CD4-positive, alpha-beta T cell (primary cell): ENCODE measurements at places on chromosomes 13 and 19. TPM values are rescaled to one million over a fixed set of nuclear protein-coding genes. Genes with fewer than 3 reads are reported as not detected.

- no peak overlapping the region for H3K27ac ChIP-seq
- H3K36me3 ChIP-seq, result no peaks in the 10 kb centered on the region
- no peak overlapping the region for H3K4me3 ChIP-seq
- no peaks in the 10 kb centered on the region for H3K27me3 ChIP-seq
These were observed 89.5 kb downstream of the DGKH start for GRCh38 chr13:42137856-42138537.

- H3K4me1 ChIP-seq, result no peaks in the 10 kb centered on the region
These were observed 7.1 kb upstream of the KL start for GRCh38 chr13:33008946-33009722.

GRCh38 chr13:74090869-74091605 is 43.2 kb downstream of the KLF12 start:
- no peak overlapping the region for H3K4me3 ChIP-seq
- H3K27me3 ChIP-seq, result no peaks in the 10 kb centered on the region
- peaks cover 23% of the 10 kb centered on the region for H3K4me1 ChIP-seq
- peaks cover 3% of the 10 kb centered on the region for H3K36me3 ChIP-seq
- peak; percentile 51 for DNase-seq
- no peak overlapping the region for H3K27ac ChIP-seq

DNA sequence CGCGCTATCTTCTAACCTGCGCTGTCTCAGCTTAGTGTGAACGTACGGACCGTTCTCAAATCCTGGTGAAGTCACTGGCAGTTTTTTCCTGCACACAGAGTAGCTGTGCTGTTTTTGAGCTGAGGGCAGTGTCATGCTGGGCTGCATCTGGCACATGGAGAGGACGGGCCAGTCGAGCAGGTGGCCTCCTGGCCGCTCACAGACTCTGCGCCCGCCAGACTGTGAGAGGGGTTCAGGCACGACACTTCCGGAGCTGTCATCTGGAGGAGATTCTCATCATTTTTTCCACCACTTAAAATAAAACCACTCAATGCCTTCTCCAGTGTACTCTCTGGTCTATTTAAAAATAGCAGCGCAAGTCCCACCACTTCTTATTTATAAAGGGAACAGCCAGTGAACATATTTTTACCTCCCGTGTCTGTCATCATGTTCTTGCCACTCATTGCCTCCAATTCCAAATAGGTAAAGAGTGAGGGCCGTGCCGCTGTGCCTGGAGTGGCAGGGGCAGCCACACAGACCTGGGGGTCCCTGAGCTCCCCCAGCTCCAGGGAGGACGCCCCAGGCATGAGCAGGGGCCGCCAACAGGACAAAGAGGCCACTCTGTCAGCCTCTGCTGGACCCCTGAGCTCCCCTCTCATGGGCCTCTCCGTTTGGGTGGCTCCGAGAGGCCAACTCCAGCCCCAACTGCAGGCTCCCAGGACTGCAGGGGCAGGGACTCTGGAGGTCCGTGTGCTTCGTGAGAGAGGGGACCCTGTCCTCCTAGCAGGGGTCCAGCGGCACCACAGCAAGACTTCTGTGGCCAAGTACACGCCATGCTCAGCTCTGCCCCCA is 36.9 kb upstream of the GRTP1 start:
- no peaks in the 10 kb centered on the region for H3K27me3 ChIP-seq
- DNase-seq, result no peak
- H3K4me3 ChIP-seq, result no peak overlapping the region
- H3K4me1 ChIP-seq, result no peaks in the 10 kb centered on the region

- no peak for DNase-seq
- no peak overlapping the region for H3K4me3 ChIP-seq
- H3K27me3 ChIP-seq, result no peaks in the 10 kb centered on the region
- no peaks in the 10 kb centered on the region for H3K4me1 ChIP-seq
These were observed 625.6 kb downstream of the DCT start for GRCh38 chr13:93853912-93854311.

DNA sequence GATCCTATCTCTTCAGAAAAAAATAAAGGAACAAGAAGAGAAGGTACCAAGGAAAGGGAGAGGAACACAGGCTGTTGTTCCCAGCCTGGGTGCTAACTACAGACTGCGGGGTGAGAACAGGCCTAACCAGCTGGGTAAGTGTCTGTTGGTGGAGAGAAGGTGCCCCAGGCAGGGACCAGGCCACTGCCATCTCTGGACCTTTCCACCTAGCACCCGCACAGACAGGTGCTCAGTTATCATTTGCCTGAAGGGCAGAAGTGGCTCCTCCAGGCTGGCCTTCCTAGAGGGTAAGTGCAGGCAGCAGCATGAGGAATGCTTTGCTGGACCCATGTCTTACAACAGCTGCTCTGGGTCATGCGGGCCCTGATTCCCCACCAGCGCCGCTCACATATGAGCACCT is 10.1 kb downstream of the DNMT1 start:
- H3K4me3 ChIP-seq, result no peak overlapping the region
- H3K4me1 ChIP-seq, result peaks cover 27% of the 10 kb centered on the region
- DNase-seq, result no peak
- no peaks in the 10 kb centered on the region for H3K27me3 ChIP-seq
- H3K27ac ChIP-seq, result no peak overlapping the region

DNA sequence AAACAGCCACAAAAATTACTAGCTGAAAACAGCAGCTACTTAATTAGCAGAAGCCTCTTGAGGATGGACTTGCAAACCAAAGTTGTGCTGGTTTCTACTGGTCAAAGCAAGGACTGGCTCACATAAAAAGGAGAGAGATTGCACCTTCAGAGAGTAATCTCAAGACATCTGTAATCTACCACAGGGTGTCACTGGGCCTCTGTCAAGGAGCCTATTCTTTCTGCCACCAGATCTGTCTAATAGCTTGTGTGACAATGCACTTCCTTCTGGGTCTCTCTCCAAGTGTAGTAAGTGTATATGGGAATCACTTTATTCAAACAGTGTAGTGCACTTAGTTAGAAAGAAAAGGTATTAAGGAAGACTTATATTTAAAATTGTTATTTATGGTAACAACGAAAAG is 24.4 kb upstream of the ZNF561 start:
- no peak overlapping the region for H3K27ac ChIP-seq
- DNase-seq, result peak; percentile 16
- peaks cover 7% of the 10 kb centered on the region for H3K36me3 ChIP-seq
- no peak overlapping the region for H3K4me3 ChIP-seq
- H3K4me1 ChIP-seq, result no peaks in the 10 kb centered on the region

DNA sequence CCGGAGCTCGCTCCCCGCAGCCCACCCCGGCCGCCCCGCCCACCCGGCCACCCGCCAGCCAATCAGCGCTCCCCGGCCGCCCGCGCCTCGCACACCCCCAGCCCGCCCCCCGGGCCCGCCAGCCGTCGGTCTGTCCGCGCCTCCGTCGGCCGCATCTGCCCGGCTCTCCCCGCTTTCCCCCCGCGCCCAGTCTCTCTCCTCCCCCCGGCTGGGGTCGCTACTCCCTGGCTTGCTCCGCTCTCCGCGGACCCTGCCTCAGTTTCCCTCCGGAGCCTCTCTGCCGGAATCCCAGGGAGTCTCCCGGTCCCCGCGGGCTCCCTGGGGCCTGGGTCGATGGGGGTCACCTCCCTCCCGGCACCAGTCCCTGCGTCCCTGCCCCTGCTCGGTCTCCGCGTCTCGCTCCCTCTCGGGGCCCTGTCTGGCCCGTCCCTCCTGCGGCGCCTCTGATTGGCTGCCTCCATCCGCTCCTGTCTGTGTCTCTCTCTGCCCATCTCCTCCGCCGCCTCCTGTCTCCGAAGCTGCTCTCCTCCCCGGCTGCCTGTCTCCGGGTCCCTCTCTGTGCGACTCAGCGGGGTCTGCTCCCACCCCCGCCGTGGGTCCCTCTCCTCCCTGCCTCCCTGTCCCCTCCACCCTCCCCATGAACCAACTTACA is 484 bp downstream of the IL11 start:
- no peaks in the 10 kb centered on the region for H3K36me3 ChIP-seq
- H3K4me3 ChIP-seq, result peak overlapping the region; percentile 29
- peaks cover 18% of the 10 kb centered on the region for H3K4me1 ChIP-seq
- H3K27me3 ChIP-seq, result peaks cover 60% of the 10 kb centered on the region
- no peak overlapping the region for H3K27ac ChIP-seq

- peaks cover 2% of the 10 kb centered on the region for H3K4me1 ChIP-seq
- H3K27me3 ChIP-seq, result no peaks in the 10 kb centered on the region
- no peaks in the 10 kb centered on the region for H3K36me3 ChIP-seq
These were observed 14.8 kb upstream of the RANBP3 start for GRCh38 chr19:5992756-5993155.

DNA sequence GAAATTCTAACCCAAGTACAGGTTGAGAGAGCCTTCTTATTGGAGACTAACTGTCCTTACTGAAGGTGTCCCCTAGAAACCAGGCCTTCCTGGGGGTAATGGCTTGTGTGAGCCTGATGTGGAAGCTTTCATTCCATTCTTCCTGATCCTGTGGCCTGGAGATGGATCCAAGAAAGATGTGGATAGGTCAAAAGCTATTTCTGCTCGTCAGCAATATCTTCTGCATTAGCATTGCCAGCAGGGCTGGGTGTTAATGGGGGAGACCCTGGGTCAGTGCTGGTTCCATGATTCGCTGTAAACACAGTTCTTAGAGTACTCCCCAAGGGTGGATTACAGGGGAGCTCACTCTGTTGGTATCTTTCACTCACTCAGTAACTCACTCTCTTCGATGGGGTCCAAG is 42.9 kb downstream of the CBY2 start:
- H3K4me3 ChIP-seq, result no peak overlapping the region
- H3K27ac ChIP-seq, result no peak overlapping the region
- no peaks in the 10 kb centered on the region for H3K36me3 ChIP-seq
- no peaks in the 10 kb centered on the region for H3K4me1 ChIP-seq
- no peak for DNase-seq
- no peaks in the 10 kb centered on the region for H3K27me3 ChIP-seq

DNA sequence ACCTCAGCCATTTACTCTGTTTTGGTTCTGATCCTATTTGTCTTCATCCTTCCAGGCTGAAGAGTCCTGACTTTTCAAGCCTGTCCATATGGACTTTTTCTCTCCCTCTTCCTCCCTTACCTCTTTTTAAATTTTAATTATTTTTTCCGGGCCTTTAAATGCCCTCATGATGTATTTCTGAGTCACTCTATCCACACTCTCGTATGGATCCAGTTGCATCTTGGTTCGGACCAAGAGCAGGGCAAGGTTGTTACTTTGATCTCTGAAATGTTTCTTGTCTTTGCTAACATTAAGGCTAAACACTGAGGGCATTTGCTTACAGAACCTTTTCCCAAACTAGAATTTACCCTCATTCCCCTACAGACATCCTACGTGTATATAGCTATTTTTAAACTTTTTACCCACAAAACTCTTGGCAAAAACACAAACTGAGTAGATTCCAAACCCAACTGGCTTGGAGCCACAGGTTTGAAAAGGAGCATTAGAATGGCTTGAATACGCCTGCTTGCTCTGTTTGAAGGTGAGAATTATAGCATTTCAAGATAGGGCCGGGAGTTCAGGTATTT is 47.4 kb upstream of the SERPINE3 start:
- no peaks in the 10 kb centered on the region for H3K36me3 ChIP-seq
- H3K27ac ChIP-seq, result no peak overlapping the region
- H3K27me3 ChIP-seq, result no peaks in the 10 kb centered on the region
- H3K4me3 ChIP-seq, result no peak overlapping the region
- DNase-seq, result no peak

DNA sequence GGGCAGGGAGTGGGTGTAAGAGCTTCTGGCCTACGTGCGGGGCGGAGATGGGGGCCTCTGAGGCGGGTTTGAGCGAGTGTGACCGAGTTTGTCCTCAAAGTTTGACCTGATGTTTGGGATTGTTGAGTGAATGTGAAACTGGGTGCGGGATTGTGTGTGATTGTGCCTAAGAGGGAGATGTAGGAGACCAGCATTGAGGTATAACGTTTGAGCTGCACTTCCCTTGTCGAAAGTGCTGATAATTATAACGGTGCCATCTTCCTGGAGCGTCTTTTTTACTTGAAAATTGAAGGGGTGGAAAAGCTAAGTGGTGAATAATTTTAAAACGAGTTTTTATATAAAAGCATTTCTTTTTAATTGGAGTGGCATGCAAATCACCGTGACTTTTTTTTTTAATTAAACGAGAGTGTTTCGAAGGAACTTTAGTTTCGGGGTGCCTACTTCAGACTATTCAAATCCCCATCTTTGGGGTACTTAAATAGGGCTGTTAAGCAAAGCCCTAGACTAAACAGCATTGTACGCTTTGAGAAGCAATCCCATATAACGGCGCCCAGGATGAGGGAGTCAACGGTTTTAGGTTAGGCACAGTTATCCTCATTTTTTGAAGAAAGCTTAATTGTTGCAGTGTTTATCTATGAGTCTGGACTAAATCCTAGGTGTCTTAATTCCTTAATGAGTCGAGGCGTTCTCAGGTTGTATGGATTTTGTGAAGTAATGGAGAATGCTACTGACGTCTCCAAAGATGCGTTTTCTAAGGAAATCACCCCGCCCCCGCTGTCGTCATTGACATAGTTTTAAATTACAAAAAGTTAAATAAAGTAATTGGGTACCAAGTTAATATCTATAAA is 594 bp downstream of the ZNF146 start:
- H3K27me3 ChIP-seq, result no peaks in the 10 kb centered on the region
- H3K4me3 ChIP-seq, result peak overlapping the region; percentile 86
- H3K4me1 ChIP-seq, result peaks cover 28% of the 10 kb centered on the region

GRCh38 chr19:18290302-18291018 is 9.0 kb upstream of the JUND start:
- peak overlapping the region; percentile 96 for H3K27ac ChIP-seq
- no peaks in the 10 kb centered on the region for H3K27me3 ChIP-seq
- peak; percentile 78 for DNase-seq
- no peaks in the 10 kb centered on the region for H3K36me3 ChIP-seq

- no peak for DNase-seq
- H3K4me1 ChIP-seq, result peaks cover 1% of the 10 kb centered on the region
- H3K27me3 ChIP-seq, result no peaks in the 10 kb centered on the region
These were observed 13.3 kb downstream of the ZDHHC20 start for GRCh38 chr13:21445759-21446158.

DNA sequence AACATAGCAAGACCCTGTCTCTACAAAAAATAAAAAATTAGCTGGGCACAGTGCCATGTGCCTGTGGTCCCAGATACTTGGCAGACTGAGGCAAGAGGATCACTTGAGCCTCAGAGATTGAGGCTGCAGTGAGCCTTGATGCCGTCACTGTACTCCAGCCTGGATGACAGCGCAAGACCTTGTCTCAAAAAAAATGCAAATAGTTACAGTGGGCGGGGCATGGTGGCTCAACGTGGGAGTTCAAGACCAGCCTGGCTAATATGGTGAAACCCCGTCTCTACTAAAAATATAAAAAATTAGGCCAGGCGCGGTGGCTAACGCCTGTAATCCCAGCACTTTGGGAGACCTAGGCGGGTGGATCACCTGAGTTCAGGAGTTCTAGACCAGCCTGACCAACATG is 8.5 kb downstream of the PGLS start:
- no peaks in the 10 kb centered on the region for H3K27me3 ChIP-seq
- DNase-seq, result no peak
- peaks cover 23% of the 10 kb centered on the region for H3K36me3 ChIP-seq
- H3K27ac ChIP-seq, result no peak overlapping the region

DNA sequence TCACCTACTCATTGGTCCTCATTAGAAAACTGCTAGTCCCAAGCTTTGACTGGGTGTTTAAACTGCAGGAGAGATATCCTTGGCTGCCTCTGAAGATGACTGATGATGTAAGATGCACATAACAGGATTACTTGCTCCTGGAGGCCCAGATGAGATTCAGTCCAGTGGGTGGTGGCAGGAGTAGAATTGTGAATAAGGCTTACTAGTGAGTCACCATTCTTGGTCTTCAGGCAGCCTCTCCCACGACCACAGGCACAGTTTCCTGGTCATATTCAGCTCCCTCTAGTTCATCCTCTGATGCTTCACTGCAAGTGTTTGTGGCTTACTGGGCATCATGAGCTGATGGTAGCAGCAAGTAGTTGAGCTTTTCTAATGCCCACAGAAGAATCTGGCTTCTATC is 12.1 kb downstream of the SERTM1 start:
- H3K36me3 ChIP-seq, result no peaks in the 10 kb centered on the region
- no peak overlapping the region for H3K4me3 ChIP-seq
- H3K4me1 ChIP-seq, result no peaks in the 10 kb centered on the region

Gene GGN
- 0.19 TPM for total RNA-seq

Gene CAPN12
- 1.6 TPM for total RNA-seq

Gene FREM2
- total RNA-seq, result not detected

Gene PTGIR
- total RNA-seq, result 0.96 TPM

Gene TNFSF13B
- 1.8 TPM for total RNA-seq

Gene CLC
- total RNA-seq, result not detected
